Mesothelial cell of epicardium (in vitro differentiated cells): ENCODE measurements at places on chromosomes 5 and 9.

- H3K36me3 ChIP-seq, result no peaks in the 10 kb centered on the region
- no peak overlapping the region for H3K27ac ChIP-seq
- no peaks in the 10 kb centered on the region for H3K4me1 ChIP-seq
Observed at GRCh38 chr9:92179286-92180001, 64.2 kb upstream of the SPTLC1 start.

DNA sequence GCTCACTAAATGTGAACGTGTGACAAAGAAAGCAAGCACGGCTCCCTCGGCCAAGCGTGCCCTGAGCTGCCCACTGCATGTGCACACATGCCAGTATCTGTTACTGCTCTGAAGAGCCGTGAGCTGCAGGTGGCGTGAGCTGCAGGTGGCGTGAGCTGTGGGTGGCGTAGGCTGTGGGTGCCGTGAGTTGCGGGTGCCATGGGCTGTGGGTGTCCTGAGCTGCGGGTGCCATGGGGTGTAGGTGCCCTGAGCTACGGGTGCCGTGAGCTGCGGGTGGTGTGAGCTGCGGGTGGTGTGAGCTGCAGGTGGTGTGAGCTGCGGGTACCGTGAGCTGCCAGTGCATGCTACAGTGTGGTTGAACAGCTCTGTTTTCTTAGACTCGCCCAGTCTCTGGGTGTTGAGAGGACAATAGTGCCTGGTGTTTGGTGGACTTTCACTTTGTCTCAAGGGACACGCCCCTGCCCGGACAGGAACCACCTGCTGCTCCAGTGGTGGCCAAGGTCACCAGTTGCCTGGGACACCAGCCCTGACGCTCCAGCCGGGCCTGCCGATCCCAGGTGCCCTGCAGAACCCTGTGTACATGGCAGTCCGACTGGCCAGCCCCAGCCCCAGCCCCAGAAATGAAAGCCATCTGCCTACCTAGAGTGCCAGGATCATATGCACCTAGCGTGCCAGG is 6.7 kb downstream of the CCDC187 start:
- H3K4me1 ChIP-seq, result no peaks in the 10 kb centered on the region
- H3K27ac ChIP-seq, result no peak overlapping the region
- no peaks in the 10 kb centered on the region for H3K36me3 ChIP-seq
- H3K4me3 ChIP-seq, result no peak overlapping the region
- no peak for DNase-seq

- no peaks in the 10 kb centered on the region for H3K4me1 ChIP-seq
- no peak overlapping the region for H3K4me3 ChIP-seq
- H3K27ac ChIP-seq, result no peak overlapping the region
- no peaks in the 10 kb centered on the region for H3K36me3 ChIP-seq
- DNase-seq, result no peak
- H3K27me3 ChIP-seq, result peaks cover 4% of the 10 kb centered on the region
Observed at GRCh38 chr5:33073881-33074327, 362.8 kb downstream of the NPR3 start.

GRCh38 chr5:77751328-77752023 is 24.7 kb downstream of the TBCA start:
- H3K27ac ChIP-seq, result no peak overlapping the region
- no peak for DNase-seq
- no peaks in the 10 kb centered on the region for H3K27me3 ChIP-seq
- H3K4me3 ChIP-seq, result no peak overlapping the region
- peaks cover 14% of the 10 kb centered on the region for H3K4me1 ChIP-seq

DNA sequence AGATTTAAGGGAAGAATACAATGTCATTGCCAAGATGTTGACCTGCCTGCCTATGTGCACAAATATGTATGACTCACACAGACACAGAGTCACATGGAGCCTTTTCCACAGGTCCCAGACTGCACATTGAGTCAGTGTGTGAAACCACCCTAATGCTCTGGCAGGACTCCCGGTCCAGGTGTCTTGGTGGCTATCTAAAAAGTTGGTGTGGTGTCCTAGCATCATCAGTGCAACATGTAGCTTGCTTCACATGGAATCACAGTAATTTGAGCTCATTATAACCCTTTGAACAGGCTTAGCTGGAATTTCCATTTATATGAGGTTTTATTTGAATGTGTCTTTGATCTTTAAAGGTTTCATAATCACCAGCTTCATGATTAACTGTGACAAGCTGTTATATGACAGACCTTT is 10.7 kb downstream of the IFNA5 start:
- H3K36me3 ChIP-seq, result no peaks in the 10 kb centered on the region
- no peak for DNase-seq
- peaks cover 1% of the 10 kb centered on the region for H3K4me1 ChIP-seq
- no peak overlapping the region for H3K27ac ChIP-seq

- peaks cover 3% of the 10 kb centered on the region for H3K27me3 ChIP-seq
- no peak overlapping the region for H3K4me3 ChIP-seq
- no peak for DNase-seq
- H3K4me1 ChIP-seq, result peaks cover 7% of the 10 kb centered on the region
- no peak overlapping the region for H3K27ac ChIP-seq
Observed at GRCh38 chr9:91994422-91994821, 44.4 kb upstream of the ROR2 start.

- no peaks in the 10 kb centered on the region for H3K27me3 ChIP-seq
- H3K4me3 ChIP-seq, result no peak overlapping the region
- H3K27ac ChIP-seq, result no peak overlapping the region
- peaks cover 20% of the 10 kb centered on the region for H3K4me1 ChIP-seq
- no peak for DNase-seq
- H3K36me3 ChIP-seq, result no peaks in the 10 kb centered on the region
Observed at GRCh38 chr5:17355586-17356346, 138.3 kb downstream of the BASP1 start.
